ENCODE measurements at places on chromosomes 13 and 19. TPM values are rescaled to one million over a fixed set of nuclear protein-coding genes. Genes with fewer than 3 reads are reported as not detected.
A peak's percentile ranks its signal among the peaks of the same experiment; 100 is the strongest.

GRCh38 chr13:36706755-36707154, 32.9 kb downstream of the SERTM1 start:
- H3K36me3 ChIP-seq = no peaks in the 10 kb centered on the region
- no peaks in the 10 kb centered on the region for H3K4me1 ChIP-seq
- H3K27me3 ChIP-seq = peaks cover 15% of the 10 kb centered on the region

GRCh38 chr13:75236774-75237173, 245.2 kb downstream of the TBC1D4 start:
- no peaks in the 10 kb centered on the region for H3K36me3 ChIP-seq
- peaks cover 15% of the 10 kb centered on the region for H3K27me3 ChIP-seq
- ATAC-seq = no peak
- H3K27ac ChIP-seq = no peak overlapping the region
- H3K4me3 ChIP-seq = no peak overlapping the region
- no peaks in the 10 kb centered on the region for H3K4me1 ChIP-seq

DNA sequence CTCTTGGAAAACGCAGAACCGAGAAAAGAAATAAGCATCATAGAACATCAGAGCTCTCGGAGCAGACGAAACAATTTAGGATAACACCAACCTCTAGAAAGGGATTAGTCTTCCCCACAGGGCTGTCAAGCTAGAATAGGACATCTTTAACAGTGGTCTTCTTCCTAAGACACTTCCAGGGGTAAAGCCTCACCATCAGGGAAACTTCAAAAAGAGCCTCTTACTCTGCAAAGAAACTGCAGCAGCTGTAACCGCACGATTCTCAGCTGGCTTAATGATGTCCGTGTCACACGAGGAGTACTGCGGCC, 642 bp downstream of the ZNF571 start:
- peak overlapping the region; percentile 93 for H3K4me3 ChIP-seq
- no peaks in the 10 kb centered on the region for H3K27me3 ChIP-seq
- H3K36me3 ChIP-seq = peaks cover 13% of the 10 kb centered on the region
- no peak for ATAC-seq
- H3K27ac ChIP-seq = peak overlapping the region; percentile 91

GRCh38 chr19:53826876-53827275, 2.8 kb upstream of the NLRP12 start:
- no peak overlapping the region for H3K27ac ChIP-seq
- peaks cover 26% of the 10 kb centered on the region for H3K27me3 ChIP-seq
- H3K4me1 ChIP-seq = no peaks in the 10 kb centered on the region
- no peak overlapping the region for H3K4me3 ChIP-seq

DNA sequence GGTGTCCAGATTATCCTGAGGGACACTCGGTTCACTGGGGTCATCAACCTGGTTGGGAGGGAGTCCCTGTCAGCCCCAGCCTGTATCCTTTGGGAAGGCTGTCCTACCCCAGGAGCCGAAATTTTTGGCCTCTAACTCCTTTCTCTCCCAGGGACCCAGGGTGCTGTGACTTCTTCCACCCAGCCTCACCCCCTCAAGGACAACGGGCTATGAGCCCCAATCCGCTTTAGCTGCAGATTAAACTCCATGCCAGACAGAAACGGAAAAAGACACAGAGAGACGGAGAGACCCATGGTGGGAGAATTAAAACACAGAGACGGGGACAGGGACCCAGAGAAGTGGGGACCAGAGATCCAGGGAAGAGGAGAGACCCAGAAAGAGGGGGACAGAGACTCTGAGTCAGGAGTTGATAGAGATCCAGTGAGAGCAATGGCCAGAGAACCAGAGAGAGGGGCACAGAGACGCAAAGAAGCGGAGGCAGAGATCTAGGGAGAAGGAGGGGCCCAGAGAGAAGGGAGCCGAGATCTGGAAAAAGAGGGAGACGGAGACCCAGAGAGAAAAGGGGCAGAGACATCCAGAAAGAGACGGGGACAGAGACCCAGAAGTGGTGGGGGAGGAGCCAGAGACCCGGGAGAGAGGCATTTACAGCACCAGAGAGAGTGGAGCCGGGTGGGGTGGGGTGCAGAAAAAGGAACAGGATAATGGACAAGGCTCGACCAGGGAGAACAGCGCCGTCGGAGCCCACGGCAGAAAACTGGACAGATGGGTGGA, 703 bp downstream of the SLC17A7 start:
- peaks cover 21% of the 10 kb centered on the region for H3K4me1 ChIP-seq
- no peak overlapping the region for H3K27ac ChIP-seq
- H3K36me3 ChIP-seq = peaks cover 6% of the 10 kb centered on the region
- H3K27me3 ChIP-seq = peaks cover 61% of the 10 kb centered on the region
- peak overlapping the region; percentile 35 for H3K4me3 ChIP-seq
- ATAC-seq = no peak

- no peak overlapping the region for H3K4me3 ChIP-seq
- no peaks in the 10 kb centered on the region for H3K36me3 ChIP-seq
- ATAC-seq = no peak
- H3K27me3 ChIP-seq = peaks cover 14% of the 10 kb centered on the region
- no peak overlapping the region for H3K27ac ChIP-seq
Measured at GRCh38 chr13:22874839-22875238, 305.9 kb upstream of the SGCG start.

GRCh38 chr19:35553385-35554000, 8.1 kb downstream of the TMEM147 start:
- peaks cover 4% of the 10 kb centered on the region for H3K27me3 ChIP-seq
- H3K36me3 ChIP-seq = peaks cover 19% of the 10 kb centered on the region
- H3K27ac ChIP-seq = no peak overlapping the region
- H3K4me3 ChIP-seq = no peak overlapping the region
- no peak for ATAC-seq

DNA sequence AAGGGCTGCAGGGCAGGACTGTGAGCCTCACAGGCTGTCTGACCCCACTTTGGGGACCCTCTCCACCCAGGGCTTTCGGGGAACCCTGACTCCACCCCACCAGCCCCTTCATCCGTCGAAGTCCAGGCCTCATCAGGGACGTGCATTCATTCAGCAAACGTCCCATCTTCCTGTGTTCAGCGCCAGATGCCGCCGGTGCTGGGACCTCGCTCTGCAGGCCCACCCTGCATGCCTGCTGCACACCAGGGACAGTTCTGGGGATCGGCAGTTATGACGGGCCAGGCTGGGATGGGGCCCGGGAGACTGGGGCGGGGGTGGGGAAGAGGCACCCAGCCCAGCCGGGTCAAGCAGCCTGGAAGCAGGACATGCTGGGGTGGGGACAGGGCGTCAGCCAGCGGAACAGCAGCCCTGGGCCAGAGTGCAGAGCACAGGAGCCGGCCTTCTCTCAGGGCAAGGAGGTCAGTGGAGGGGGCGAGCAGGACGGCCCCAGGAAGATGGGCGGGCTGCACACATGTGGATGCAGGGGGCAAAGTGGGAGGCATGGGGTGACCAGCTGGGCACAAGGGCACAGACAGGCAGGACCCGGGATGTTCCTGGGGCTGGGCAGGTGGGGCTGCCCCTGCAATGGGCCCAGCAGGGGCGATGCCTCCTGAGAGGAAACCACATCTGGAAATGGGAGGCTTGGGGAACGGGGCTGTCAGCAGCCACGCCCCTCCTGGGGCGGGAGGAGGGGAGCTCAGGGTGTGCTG, 5.1 kb downstream of the GAMT start:
- no peak for ATAC-seq
- no peaks in the 10 kb centered on the region for H3K4me1 ChIP-seq
- no peaks in the 10 kb centered on the region for H3K27me3 ChIP-seq
- H3K36me3 ChIP-seq = peaks cover 15% of the 10 kb centered on the region
- no peak overlapping the region for H3K27ac ChIP-seq

DNA sequence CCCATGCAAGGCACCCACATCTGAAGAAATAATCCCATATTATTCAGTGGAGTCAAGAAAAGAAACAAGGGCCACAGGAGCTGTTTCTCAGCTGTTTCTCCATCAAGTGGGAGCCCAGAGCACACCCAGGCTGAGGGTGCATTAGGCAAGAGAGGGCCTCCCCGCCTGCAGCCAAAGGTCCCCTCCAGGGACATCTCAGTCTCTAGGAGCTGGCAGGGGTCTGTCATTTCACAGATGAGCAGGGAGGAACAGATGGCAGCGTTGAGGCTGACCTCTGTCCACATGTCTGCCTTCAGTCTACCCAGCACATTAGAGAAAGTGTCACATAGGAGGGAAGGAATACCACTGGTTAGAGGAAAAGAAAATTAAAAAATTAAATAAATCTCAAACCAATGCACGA, 157.7 kb downstream of the ZNF536 start:
- no peak overlapping the region for H3K27ac ChIP-seq
- no peaks in the 10 kb centered on the region for H3K36me3 ChIP-seq
- H3K4me1 ChIP-seq = no peaks in the 10 kb centered on the region
- no peak overlapping the region for H3K4me3 ChIP-seq
- peaks cover 6% of the 10 kb centered on the region for H3K27me3 ChIP-seq

DNA sequence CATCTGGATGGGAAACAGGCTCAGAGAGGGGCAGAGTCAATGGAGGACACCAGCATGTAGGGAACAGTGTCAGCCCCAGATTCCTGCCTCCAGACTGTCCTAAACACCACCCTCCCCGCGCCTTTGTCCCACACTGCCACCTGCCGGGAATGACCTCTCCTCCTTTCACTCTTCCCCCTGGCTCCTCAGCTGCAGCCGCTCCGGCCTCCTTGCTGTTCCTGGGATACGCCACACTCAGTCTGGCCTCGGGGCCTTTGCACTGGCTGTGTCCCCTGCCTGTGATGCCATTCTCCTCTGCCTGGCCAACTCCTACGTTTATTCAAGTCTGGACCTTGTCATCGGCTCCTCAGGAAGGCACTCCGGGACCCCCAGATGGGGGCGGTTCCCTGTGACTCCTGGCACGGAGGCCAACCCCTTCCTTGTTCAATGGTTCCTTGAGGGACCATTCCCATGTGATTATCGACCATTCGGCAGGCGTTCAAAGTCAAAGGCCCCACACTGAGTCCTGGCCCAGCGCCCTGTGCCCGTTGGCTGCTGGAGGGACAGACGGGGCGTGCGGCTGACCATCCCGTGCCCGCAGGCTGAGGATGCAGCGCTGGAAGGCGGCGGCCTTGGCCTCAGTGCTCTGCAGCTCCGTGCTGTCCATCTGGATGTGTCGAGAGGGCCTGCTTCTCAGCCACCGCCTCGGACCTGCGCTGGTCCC, 15.8 kb downstream of the FUT6 start:
- peaks cover 6% of the 10 kb centered on the region for H3K36me3 ChIP-seq
- H3K27me3 ChIP-seq = peaks cover 3% of the 10 kb centered on the region
- H3K27ac ChIP-seq = no peak overlapping the region
- H3K4me3 ChIP-seq = no peak overlapping the region

DNA sequence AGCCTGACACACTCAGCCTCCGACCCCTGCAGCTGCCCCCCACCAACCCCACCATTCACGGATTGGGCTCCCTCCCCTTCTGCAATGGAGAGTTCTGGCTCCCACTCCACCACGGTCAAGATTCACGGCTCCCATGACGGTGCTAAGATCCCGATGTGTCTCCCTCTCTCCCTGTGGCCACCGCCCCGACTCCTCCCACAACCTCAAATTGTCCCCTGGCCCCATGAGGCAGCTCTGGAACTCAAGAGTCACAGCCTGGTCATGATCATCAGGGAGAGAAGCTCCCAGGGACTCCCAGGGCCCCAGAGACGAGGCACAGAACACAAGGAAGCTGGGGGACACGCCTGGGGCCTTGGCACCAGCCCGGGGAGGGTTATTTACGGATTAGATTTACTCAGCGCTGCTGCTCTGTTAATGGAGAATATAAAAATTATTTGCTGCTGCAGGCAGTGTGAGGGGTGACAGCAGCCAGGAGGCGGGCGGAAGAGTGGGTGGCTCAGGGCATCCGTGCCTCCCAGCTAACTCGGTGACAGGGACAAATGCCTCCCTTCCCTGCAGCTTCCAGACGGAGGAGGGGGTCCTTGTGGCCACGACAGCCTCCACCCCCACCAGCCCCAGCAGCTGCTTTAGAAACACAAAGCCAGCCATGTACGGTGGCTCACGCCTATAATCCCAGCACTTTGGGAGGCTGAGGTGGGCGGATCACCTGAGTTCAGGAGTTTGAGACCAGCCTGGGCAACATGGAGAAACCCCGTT, 184.2 kb downstream of the PTPRS start:
- no peak for ATAC-seq
- H3K27me3 ChIP-seq = no peaks in the 10 kb centered on the region
- no peak overlapping the region for H3K4me3 ChIP-seq
- H3K36me3 ChIP-seq = no peaks in the 10 kb centered on the region

DNA sequence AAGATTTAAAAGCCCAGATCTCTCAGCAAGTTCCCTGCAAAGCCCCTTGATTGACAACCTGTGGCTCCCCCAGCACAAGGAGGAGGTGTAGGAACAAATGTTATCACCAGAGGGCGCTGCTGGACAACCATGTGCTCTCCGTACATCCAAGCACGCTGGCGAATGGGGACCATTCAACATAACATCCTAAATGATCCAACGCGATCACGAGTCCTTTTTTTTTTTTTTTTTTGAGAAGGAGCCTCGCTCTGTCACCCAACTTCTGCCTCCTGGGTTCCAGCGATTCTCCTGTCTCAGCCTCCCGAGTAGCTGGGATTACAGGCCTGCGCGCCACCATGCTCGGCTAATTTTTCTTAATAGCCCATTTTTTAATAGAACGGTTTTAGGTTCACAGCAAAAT, 52.0 kb downstream of the NWD1 start:
- H3K4me1 ChIP-seq = no peaks in the 10 kb centered on the region
- no peak overlapping the region for H3K27ac ChIP-seq
- no peak overlapping the region for H3K4me3 ChIP-seq
- no peaks in the 10 kb centered on the region for H3K36me3 ChIP-seq

GRCh38 chr13:93714171-93714570, 487.6 kb downstream of the GPC6 start:
- peaks cover 7% of the 10 kb centered on the region for H3K27me3 ChIP-seq
- no peaks in the 10 kb centered on the region for H3K36me3 ChIP-seq
- no peak overlapping the region for H3K27ac ChIP-seq
- no peak for ATAC-seq
- no peaks in the 10 kb centered on the region for H3K4me1 ChIP-seq

DNA sequence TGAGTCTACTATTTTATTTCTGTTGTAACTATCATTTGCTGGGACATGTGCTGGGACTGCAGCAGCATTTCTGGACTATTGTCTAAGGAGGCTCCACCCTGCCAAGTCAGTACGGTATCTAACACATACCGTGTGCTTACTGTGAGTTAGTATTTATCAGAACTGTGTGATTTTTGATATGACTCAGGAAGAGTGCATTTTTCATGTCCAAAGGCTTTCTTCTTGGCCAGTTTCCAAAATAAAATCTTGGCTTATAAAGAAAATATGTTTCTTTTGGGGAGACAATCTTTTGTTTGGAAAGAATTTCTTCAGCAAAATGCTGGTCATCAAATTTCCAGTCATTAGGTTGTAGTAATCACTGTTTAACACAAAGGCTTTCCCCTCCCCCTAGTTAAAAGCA, 11.6 kb downstream of the PARP4 start:
- peak; percentile 63 for ATAC-seq
- H3K27ac ChIP-seq = no peak overlapping the region
- peaks cover 10% of the 10 kb centered on the region for H3K4me1 ChIP-seq
- H3K4me3 ChIP-seq = no peak overlapping the region

Gene RNF113B
- not detected for total RNA-seq

Gene FCAR
- total RNA-seq = not detected

Gene KLK7
- total RNA-seq = not detected

Gene C19orf38
- 1.7 TPM for total RNA-seq

Gene ZNF253
- 15.7 TPM for total RNA-seq

Gene KLHL1
- total RNA-seq = not detected

Gene CGB8
- not detected for total RNA-seq

Gene GIPR
- total RNA-seq = 32.3 TPM

Gene POSTN
- total RNA-seq = not detected

Gene GET3
- total RNA-seq = 37.7 TPM

Data from activated T-helper 17 cell treated with anti-CD3 and anti-CD28 coated beads, Interleukin-2, amount 50 U/mL, for 72 hours (primary cell).